ENCODE measurements at places on chromosomes 11 and 22. TPM values are rescaled to one million over a fixed set of nuclear protein-coding genes. Genes with fewer than 3 reads are reported as not detected.
A peak's percentile ranks its signal among the peaks of the same experiment; 100 is the strongest.

DNA sequence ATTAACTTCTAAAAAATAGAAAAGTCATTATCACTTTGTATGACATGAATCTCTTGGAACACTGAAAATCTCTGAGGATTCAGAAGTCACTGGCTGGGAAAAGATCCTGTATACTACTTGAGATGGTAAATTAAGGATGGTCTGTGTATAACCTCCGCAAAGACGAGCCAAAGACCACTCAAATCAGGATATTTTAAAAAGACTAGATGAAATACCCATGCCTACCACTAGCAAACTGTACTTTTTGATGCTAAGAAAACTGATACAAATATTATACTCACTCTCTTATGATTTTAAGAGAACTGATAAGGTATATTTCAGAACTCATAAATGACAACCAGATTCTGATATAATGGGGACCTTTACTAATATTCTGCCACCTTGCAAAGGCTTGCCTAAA, 78.6 kb upstream of the APOA1 start:
- no peak for DNase-seq

GRCh38 chr11:128261011-128261421, 326.3 kb downstream of the ETS1 start:
- DNase-seq: no peak

Gene CECR2
- total RNA-seq: 1.6 TPM

Gene TAGLN
- 3.3 TPM for total RNA-seq

Gene OR4A16
- not detected for total RNA-seq

DNA sequence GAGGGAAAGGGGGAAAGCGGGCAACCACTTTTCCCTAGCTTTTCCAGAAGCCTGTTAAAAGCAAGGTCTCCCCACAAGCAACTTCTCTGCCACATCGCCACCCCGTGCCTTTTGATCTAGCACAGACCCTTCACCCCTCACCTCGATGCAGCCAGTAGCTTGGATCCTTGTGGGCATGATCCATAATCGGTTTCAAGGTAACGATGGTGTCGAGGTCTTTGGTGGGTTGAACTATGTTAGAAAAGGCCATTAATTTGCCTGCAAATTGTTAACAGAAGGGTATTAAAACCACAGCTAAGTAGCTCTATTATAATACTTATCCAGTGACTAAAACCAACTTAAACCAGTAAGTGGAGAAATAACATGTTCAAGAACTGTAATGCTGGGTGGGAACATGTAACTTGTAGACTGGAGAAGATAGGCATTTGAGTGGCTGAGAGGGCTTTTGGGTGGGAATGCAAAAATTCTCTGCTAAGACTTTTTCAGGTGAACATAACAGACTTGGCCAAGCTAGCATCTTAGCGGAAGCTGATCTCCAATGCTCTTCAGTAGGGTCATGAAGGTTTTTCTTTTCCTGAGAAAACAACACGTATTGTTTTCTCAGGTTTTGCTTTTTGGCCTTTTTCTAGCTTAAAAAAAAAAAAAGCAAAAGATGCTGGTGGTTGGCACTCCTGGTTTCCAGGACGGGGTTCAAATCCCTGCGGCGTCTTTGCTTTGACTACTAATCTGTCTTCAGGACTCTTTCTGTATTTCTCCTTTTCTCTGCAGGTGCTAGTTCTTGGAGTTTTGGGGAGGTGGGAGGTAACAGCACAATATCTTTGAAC, 6.8 kb downstream of the MALAT1 start:
- DNase-seq: peak; percentile 64

GRCh38 chr11:12397931-12398334, 20.6 kb downstream of the PARVA start:
- DNase-seq: no peak

DNA sequence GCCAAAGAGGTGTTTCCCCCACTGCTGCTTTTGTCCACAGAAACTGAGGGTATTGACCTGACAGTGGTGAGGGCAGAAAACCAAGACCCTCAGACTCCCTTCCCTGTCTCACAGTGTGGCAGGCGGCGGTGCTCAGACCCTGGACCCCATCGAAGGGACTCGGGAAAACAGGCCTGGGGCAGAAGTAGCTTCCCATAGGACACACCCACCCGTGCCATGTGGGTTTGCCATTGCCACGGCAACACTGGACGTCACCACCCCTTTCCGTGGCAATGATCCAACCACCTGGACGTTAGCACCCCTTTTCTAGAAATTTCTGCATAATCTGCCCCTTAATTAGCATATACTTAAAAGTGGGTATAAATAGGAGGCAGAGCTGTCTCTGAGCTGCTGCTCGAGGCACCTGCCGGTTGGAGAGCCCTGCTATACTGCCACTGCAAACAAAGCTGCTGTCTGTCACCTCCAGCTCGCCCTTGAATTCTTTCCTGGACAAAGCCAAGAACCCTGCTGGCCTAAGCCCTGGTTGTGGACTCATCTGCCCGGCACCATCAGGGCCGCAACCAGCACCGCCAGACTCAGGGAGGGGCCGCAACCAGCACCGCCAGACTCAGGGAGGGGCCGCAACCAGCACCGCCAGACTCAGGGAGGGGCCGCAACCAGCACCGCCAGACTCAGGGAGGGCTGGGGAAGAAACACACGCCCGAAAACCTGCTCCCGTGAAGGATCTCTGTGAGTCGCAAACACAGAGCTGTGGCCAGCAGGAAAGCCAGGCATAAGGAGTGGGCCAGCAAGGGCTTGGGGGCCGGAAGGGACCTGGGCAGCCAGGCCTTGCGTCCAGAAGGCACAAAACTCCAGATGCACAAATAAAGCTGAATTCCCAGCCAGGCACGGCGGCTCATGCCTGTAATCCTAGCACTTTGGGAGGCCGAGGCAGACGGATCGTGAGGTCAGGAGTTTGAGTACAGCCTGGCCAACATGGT, 10.4 kb downstream of the MLC1 start:
- no peak for DNase-seq

Gene RAB30
- total RNA-seq: 66.5 TPM

- DNase-seq: no peak
Observed at GRCh38 chr11:123601136-123601535, 53.3 kb downstream of the SCN3B start.

Gene AP1B1
- 40.3 TPM for total RNA-seq

DNA sequence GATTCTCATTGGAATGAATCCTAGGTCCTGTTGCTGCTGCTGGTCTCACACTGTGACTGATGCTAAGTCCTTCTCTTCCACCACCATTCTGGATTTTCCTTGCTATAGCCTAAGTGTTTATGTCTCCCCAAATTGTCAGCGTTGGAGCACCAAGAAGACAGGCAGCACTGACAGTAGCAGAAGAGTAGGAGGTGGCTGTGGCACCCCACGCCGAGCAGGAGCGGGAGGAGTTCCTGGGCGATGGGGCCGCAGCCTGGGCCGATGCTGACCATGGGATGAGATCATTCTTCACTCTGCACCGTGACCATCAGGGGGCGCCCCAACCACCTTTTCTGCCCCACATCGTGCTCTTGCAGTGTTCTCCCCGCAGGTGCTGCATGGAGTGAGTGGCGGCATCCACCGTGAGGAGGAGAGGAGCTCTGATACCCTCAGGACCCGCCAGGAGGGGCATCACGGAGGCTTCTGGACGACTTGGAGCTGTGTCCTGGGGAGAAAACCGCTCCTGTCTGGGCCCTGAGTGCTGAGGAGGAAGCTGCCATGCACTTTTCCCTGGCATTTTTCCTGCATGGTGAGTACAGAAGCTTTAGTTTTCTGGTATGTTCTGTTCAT, 57.0 kb downstream of the LRRC74B start:
- peak; percentile 88 for DNase-seq

Gene SULT4A1
- total RNA-seq: not detected

GRCh38 chr22:38715852-38716251, 10.1 kb downstream of the GTPBP1 start:
- no peak for DNase-seq

- no peak for DNase-seq
Observed at GRCh38 chr11:2951231-2952110, 22.3 kb upstream of the PHLDA2 start.

DNA sequence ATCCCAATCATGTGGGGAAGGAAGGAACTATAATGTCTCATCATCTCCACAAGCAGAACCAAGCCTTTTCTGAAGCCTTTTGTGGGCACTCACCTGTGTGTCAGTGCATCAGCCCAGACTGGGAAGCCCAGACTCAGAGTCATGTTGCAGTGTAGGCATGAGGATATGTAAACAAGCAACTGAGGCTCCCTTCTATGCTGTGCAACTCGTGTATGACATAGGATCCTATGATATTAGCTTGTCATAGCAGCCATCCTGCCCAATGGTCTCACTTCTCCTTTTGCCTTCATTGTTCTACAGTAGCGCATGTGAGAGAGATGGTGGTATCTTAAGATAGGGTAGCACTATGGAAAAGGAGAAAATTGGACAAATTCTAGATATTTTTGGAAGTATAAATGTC, 103.4 kb upstream of the OLFML1 start:
- peak; percentile 49 for DNase-seq

- peak; percentile 99 for DNase-seq
Observed at GRCh38 chr11:65857853-65858680, at the start of gene CFL1. CFL1 (minus strand) TSS chr11:65858180; CDS start chr11:65858099, 81 bp downstream.

DNA sequence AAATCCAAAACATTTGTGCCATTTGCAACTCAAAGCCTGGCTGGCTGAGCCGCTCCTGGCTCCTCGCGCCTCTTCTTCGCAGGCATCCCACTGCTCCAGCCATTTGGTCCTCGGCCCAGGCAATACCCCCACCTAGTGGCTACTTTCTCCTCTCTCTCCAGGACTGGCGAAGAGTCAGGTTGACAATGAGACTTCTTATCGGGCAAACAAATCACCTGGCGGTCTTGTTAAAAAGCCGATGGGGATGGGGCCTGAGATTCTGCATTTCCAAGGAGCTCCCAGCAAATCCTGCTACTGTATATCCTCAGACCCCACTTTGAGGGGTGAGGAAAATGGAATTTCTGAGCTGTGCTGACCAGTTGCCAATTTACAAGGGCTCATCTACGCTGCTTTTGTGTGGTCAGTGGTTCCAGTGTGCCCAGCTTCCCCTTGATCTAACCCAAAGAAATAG, 89.0 kb downstream of the ISX start:
- peak; percentile 68 for DNase-seq

Gene LUZP2
- total RNA-seq: not detected

GRCh38 chr11:75931124-75931523, 116.1 kb downstream of the UVRAG start:
- DNase-seq: no peak

DNA sequence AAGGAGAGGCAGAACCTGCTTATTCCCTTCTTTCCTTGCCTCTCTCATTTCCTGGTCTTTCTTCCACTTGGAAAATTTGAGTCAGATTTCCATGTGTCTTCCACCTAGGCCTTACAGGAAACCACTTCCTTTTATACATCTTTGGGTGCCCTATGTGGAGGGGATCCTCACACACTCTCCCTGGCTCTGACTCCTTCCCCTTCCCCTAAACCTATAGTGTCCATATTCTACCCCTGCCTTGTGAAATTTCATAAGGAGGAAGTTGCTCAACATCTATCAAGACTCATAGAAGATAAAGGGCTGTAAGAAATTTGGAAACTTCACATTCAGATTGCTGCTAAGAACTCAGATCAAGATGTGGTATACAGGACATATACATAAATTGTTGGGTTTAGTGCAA, 20.4 kb downstream of the TUG1 start:
- DNase-seq: no peak

Gene TSSK2
- total RNA-seq: not detected

Gene MS4A6A
- not detected for total RNA-seq

GRCh38 chr11:134118006-134118405, 49.1 kb downstream of the JAM3 start:
- DNase-seq: no peak

Gene SPI1
- total RNA-seq: 114 TPM

GRCh38 chr22:28222976-28223745, 304.1 kb upstream of the PITPNB start:
- no peak for DNase-seq

- DNase-seq: no peak
Observed at GRCh38 chr11:68855205-68855981, 13.7 kb upstream of the CPT1A start.

DNA sequence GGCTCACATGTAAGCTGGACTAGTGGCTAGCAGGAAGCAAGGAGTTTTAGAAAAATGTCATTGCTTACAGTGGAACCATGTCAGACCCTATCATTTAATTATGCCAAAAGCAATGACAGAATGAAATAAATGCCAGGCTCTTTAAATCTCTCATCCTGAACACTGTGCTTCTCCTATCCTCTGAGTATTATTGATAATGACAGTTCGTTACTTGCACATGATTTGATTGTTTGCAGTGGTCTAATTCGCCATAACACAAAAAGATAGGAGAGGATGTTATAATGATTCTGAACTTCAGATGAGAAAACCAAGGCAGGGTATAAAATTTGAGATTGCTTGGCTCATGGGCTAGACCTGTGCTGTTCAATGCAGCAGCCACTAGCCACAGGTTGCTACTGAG, 68.2 kb downstream of the FLI1 start:
- DNase-seq: no peak

DNA sequence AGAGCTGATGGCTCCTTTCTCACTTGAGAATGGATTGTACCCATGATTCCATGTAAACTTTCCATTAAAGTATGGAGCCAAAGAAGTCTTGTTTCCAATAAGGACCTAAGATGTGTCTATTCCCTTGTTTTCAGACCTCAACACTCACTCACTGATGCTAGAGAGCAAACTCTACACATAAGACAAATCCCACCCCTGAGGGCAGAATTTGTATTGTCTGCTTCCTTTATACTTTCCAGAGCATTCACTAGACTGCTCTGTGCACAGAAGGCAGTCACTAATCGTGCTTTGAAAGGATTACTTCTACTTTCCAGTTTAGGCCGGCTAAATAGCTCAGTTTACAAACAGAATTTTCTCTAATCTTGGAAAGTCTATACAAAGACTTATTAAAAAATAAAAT, 6.4 kb downstream of the ANKRD49 start:
- no peak for DNase-seq

Gene MMP8
- not detected for total RNA-seq

DNA sequence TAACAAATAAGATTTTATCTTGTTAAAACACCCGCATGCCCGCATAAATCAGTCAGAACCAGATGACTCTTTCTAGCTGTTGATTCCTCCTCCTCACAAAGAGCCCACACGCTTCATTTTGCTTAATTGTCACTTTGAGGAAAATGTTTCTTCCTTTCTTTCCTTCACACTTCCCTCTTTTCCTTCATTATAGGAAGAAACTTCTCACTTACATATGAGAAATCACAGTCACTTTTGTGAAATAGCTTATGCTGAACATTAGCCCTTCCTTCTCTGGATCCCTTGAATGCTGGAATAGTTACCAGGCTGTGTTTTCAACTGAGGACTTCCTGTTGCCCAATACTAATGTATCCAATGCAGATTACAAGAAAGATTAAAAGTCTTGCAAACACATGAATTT, 5.8 kb downstream of the MS4A6E start:
- DNase-seq: no peak

DNA sequence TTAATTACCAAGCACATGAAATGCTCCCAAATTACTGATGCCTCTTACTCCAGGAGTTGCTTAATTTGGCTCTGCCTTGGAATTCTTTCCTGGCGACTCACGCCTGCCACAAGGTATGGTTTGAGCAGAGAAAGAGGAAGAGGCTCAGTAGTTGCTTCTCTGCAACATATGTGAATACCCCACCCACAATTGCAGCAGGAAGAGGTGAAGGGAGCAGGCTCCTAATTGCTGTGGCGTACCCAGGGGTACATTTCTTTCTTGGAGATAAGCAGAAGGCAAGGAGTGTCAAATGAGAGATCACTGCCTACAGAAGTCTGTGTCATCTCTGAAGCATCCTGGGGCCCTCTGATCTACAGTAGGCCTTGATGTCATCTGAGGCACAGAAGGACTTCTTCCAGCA, 10.6 kb upstream of the NNMT start:
- no peak for DNase-seq

GRCh38 chr11:14315130-14315529, 43.9 kb downstream of the RRAS2 start:
- DNase-seq: no peak

Gene BLID
- total RNA-seq: not detected
